Nephron progenitor cell (in vitro differentiated cells): ENCODE measurements at places on chromosomes 2 and 18.

GRCh38 chr2:16318051-16318450, 347.6 kb downstream of the CYRIA start:
- DNase-seq: no peak

GRCh38 chr18:51091270-51091669, 61.3 kb downstream of the SMAD4 start:
- no peak for DNase-seq

DNA sequence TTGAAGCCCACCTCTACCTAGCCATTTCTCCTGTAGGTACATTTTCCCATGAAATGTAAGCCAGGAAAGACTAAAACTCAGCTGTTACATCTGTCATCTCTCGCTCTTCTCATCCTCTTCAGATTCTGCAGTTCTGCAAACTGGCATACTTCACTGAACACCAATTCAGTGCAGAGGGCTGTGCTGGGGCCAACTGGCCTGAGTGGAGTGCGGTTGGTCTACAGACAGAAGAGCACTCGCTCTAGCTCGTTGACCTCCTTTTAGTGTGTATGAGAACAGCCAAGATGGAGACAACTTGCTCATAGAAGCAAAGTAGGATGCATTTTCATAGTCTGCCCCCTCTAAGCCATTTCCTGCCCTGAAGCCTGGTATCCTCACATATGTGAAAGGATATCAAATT, 862.6 kb downstream of the BCL11A start:
- no peak for DNase-seq

GRCh38 chr2:147989102-147989501, 31.4 kb downstream of the ORC4 start:
- DNase-seq: no peak

DNA sequence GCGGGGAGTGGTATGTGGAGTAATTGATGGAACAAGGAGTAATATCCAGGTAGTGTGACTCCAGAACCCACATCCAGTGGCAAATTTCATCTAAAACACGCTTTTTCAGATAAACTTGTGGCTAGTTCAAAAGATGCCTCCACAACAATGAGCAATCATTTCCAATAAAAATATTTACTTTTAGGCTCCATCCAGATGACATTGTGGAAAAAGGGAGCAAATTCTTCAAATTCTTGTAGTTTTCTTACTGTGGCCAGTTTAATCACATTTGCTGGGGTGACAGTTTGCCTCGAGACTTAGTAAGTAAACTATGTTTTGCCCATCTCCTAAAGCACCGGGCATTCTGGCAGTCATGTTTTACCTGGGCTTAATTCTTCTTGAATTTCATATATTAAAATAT, 243.6 kb downstream of the IRS1 start:
- DNase-seq: no peak

GRCh38 chr2:41928526-41928925, 119.3 kb upstream of the PKDCC start:
- DNase-seq: no peak
